ENCODE measurements at places on chromosomes 3 and 15. TPM values are rescaled to one million over a fixed set of nuclear protein-coding genes. Genes with fewer than 3 reads are reported as not detected.

Gene RAB5A
- total RNA-seq, result 71.2 TPM

Gene C3orf70
- total RNA-seq, result 3.1 TPM

Gene EPHA6
- 1.1 TPM for total RNA-seq

Gene LIPC
- total RNA-seq, result 0.68 TPM

Gene ZNF501
- 5.0 TPM for total RNA-seq

Gene CCDC80
- 233 TPM for total RNA-seq

Gene ALPK3
- total RNA-seq, result 59.9 TPM

Gene MINAR1
- 0.34 TPM for total RNA-seq

Gene ZKSCAN7
- total RNA-seq, result 2.8 TPM

Gene HRG
- 0.16 TPM for total RNA-seq

Gene SAMMSON
- total RNA-seq, result not detected

Gene CHRM5
- total RNA-seq, result not detected

Gene PPM1L
- total RNA-seq, result 39.0 TPM

Gene ST3GAL6
- 36.3 TPM for total RNA-seq

Gene FAM81A
- 2.4 TPM for total RNA-seq

- DNase-seq, result no peak
Observed at GRCh38 chr15:77804210-77804609, 171.5 kb upstream of the LINGO1 start.

GRCh38 chr15:89551550-89551949 lies 23.7 kb upstream of the TICRR start:
- DNase-seq, result no peak

DNA sequence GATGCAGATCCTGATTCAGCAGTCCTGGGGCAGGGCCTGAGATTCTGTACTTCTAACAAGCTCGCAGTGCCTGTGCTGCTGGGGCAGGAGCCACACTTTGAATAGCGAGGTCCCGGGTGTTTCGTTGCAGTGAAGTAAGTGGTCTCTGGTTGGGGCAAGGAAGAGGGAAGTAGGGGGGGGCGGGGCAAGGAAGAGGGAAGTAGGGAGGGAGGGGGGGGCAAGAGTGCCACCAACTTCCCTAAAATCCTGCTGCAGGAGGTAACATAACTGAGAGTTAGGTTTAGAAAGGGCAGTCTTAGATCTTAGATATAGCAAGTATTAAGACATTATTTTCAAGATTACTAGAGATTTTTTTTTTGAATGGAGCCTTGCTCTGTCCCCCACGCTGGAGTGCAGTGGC lies 35.5 kb downstream of the CRTAP start:
- no peak for DNase-seq

DNA sequence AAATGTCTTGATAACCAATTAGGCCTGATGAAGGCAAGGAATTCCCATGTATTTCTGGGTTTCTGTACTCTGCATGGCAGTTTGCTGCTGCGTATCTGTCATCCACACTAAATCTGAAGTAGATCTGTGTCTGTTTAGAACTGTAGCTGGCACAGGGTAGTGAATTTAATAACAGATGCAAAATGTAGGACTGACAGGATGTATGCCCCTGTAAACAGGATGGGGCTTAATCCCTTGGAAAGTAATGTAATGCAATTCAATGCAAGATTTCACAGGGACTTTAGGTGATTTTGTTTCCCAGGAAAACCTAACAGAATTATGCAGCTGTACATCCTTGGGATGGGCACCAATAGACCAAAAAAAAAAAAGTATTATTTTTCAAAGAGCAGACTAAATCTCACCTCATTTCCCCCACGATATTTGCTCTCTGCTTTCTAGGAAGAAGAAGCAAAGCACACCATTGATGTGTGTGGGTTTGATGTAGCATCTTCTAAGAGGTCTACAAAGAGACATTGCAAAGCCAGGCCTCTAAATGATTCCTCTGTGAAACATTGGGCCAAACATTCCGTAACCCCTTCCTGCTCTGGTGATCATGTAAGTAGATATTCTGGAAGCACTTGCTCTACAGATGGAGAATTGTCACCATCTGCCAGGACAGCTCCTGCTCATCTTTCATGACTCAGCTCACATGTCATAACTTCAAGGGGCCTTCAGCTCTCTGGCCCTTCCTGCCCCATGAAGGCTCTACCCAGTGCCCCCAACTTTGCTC lies 464.3 kb upstream of the RGMA start:
- DNase-seq, result no peak

GRCh38 chr3:102237181-102237580 lies 197.6 kb upstream of the ZPLD1 start:
- no peak for DNase-seq

GRCh38 chr3:101333883-101334282 lies 13.5 kb upstream of the IMPG2 start:
- no peak for DNase-seq

- DNase-seq, result no peak
Observed at GRCh38 chr15:48925714-48926223, 38.0 kb downstream of the SHC4 start.

GRCh38 chr3:73433687-73434086 lies 191.1 kb downstream of the PDZRN3 start:
- DNase-seq, result no peak

DNA sequence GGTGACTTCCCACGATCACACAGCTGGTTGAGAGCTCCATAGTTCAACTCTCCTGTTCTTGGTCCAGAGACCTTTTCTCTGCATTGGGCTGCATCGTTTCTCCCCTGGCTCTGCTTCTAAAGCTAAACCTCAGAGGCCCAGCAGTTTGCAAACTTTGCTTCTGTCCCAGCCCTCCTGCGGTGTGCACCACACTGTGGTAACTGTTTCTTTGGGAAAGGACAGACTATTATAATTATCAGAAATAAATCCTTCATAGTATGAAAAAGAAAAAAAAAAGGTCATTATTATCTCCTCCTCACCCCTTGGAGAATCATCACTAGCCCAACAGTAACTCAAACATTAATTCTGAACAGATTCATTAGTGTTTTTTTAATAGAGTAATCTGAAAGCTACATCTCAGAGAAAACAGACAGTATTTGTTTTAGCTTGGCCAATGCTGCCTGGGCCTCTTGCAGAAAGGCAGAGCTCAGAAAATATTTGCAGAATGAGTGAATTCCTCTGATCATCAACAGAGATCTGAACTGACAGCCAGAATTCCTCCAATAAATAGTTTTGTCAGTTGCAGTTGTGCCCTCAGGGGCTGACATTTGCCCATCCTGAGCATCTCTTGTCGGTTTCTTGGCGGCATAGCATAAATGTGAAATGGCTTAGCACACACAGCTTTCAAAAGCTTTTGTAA lies 52.9 kb downstream of the BFSP2 start:
- DNase-seq, result no peak

- DNase-seq, result no peak
Observed at GRCh38 chr3:126734106-126734723, 30.2 kb downstream of the CHCHD6 start.

- no peak for DNase-seq
Observed at GRCh38 chr3:198076722-198077308, 116.8 kb downstream of the LMLN start.

DNA sequence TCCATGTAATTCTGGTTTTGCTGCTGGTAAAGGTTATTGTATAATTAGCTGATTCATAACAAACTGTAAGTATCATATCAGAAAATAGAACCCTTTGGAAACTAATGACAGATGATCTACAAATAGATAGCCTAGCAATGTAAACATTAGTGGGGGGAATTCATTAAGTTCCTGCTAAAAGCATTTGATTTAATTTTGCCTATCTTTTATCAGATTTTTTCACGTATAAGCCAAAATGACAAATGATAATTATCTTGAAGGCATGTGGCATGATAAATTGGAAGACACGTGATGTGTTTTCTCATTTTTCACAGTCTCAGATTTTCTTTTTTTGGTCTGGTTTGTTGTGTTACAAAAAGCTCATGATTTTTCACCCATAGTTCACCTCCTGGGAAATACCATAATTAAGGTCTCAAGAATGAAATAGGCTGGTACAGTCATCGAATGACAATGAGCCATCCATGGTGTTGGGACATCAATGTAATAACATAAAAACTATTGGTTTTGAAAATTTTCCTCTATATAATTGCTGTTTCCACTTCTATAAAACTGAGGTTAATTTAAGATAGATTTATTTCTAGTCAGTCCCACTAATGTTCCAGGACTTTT lies 325.9 kb upstream of the TBL1XR1 start:
- DNase-seq, result no peak

DNA sequence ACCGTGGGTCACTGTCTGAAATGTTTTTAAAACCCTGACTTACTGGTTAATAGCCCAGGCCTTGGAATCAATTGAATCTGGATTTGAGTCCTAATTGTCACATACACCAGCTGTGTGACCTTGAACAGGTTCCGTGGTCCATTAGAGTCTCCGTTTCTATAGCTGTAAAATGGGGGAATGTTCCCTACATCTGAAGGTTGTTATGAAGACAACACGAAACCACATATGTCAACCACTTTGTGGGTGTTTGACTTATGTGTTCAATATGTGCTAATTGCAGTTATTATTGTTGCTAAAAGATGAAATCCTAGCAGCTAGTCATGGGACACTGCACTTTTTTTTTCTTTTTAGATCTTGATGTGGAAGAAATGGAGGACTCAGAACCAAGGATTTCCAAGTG lies 35.3 kb downstream of the ZBTB38 start:
- no peak for DNase-seq

DNA sequence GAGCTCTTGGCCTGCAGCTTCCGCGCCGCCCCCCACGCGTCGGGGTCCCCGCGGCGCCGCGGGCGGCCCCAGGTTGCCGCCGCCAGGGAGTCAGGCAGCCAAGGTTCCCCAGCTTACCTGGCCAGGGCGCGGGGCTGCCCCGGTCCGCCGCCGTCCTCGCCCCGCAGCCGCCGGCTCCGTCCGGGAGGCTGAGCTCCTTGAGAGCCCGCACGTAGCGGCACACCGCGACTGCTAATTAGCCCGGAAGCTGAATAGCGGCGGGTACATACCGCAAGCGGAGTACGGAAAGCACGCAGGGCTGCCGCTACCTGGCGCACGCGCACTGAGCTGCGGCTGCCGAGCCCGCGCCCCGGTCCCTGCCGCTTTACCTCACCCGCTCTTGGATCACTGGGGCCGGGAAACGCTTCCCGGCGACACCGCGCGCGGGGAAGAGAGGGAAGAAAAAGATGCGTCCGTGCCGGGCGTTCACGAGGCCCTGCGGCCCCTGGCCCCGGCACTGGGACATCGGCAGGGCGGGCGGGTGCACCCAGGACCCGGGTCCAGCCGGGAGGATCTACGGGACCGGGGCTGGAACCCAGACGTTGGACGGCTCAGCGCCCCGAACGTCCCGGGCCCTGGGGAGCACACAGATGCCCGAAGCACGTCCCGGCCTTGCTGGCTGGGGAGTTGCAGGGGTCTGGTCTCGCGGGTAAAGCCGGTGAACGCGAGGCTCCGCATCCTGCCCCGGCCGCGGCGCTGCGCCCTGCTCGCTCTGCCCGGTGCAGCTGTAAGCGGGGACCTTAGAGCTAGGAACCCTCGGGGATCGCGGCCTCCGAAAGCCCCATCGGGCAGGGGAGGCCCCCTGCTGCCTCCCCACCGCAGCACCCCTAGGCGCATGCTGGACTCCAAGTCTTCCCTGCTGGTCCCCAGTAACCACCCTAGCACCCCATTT lies at the start of gene GOLGA8B:
Gene GOLGA8B, minus strand, starts transcription at position 253 of the 931 bp plus-strand sequence. CDS start 47,739 bp downstream, outside the sequence.
- DNase-seq, result peak; percentile 67

GRCh38 chr3:161273589-161274218 lies 52.6 kb downstream of the NMD3 start:
- DNase-seq, result no peak

GRCh38 chr3:194390835-194391234 lies 8.2 kb downstream of the GP5 start:
- no peak for DNase-seq

GRCh38 chr3:187567021-187567420 lies 103.2 kb downstream of the SST start:
- DNase-seq, result no peak

GRCh38 chr3:177441813-177442646 lies 244.7 kb upstream of the TBL1XR1 start:
- no peak for DNase-seq

DNA sequence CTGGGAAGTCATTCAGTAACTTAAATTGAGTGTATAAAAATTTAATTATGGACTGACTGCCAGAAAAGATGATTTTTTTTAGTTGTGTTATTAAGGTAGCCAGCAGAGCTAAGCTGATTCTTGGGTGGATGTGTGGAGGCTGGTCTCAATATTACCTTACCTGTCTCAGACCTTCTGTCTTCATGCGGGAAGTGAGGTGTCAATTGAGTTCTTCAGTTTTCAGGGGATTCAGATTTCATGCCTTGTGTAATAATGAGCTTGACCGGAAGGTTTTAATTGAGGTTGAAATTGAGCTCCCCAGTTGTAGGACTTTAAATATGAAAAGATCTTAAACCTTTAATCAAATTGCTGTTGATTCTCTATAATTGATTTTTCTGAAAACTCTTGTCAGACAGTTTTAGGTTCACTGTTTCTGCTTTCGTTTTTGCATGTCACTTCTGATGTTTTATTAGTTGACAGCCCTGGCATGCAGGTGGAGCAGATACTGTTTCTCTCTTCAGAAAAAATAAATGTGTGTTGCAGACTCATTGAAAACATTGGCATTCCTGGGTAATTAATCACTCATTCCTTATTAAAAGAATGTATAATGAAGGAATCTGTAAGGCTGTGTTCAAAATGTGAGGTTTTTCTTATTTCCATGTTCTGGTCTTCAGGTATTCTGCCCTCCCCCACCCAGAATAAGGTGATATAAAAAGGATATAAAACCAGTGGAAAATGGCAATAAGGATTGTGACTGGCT lies 54.5 kb downstream of the PSMD6 start:
- no peak for DNase-seq

GRCh38 chr15:90479656-90480055 lies 50.1 kb upstream of the CRTC3 start:
- no peak for DNase-seq

GRCh38 chr3:56753206-56753820 lies 48.4 kb downstream of the ARHGEF3 start:
- no peak for DNase-seq

- no peak for DNase-seq
Observed at GRCh38 chr3:41362638-41363559, 163.6 kb downstream of the CTNNB1 start.

DNA sequence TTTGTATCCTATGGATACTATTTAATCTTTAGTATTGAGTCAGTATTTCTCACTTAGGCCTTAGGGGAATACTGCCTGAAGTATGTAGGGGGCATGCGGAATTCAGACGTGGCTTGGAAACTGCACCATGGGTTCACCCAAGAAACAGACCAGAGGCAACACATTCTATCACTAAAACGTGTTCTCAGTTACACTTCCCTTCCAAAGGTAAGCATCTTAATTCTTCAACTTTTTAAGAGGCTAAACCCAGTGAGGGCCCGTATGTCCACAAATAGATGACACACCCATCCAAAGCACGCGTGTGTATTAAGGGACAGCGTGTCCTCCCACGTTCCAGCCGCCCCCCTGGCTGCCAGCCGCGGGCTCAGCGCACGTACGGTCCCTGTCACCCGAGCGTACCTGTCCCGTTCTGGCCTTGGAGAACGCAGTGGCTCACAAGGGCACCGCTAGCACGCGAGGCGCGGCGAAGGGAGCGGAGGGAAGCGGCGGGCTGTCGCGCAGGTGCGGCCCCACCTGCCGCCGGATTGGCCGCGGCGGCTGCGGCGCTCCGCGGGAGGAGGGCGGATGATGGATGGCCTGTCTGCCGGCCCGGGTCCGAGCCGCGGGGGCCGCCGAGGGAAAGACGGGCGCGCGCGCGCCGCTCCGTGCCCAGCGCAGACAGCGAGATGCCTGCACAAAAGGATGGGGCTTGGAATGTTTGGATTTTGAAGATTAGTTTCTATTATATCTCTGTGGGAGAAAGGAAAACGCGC lies 1003.9 kb upstream of the NR2F2 start:
- peak; percentile 50 for DNase-seq

GRCh38 chr3:129131465-129132088 lies 10.0 kb upstream of the RAB43 start:
- no peak for DNase-seq

- no peak for DNase-seq
Observed at GRCh38 chr3:197021729-197022404, 7.8 kb downstream of the MELTF start.

- DNase-seq, result no peak
Observed at GRCh38 chr3:87082796-87083440, 92.0 kb upstream of the VGLL3 start.

All from left cardiac atrium (tissue), 4 donors.